ENCODE measurements at places on chromosomes 1 and 21.

GRCh38 chr1:28792644-28793121 is 19.3 kb upstream of the OPRD1 start:
- DNase-seq = no peak

- DNase-seq = no peak
These were observed 345.8 kb downstream of the KIF26B start for GRCh38 chr1:245500546-245500945.

DNA sequence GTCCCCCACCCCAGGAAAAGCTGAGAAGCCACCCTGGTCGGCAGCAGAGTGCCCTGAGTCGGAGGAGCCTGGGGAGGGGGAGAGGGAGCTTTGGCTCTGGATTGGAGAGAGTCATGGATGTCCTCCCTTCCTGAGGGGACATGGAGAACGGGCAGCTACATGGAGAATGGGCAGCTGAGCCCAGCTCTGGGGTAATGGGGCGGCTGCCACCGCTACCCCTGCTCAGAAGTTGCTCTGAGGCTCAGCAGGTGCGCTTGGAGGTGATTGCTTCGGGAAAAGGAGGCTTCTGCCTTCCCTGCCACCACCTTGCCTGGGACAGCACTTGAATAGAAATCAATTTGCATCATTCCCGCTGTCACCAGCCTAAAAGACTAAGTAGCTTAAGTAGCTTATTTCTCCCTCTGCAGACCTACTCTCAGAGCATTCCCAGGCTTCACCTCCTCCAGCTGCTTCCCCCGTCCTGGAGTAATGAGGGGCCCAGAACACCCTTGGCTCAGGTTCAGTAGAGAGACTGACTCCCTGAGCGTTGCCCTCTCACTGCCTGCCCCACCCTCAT is 8.3 kb downstream of the DISP3 start:
- no peak for DNase-seq

DNA sequence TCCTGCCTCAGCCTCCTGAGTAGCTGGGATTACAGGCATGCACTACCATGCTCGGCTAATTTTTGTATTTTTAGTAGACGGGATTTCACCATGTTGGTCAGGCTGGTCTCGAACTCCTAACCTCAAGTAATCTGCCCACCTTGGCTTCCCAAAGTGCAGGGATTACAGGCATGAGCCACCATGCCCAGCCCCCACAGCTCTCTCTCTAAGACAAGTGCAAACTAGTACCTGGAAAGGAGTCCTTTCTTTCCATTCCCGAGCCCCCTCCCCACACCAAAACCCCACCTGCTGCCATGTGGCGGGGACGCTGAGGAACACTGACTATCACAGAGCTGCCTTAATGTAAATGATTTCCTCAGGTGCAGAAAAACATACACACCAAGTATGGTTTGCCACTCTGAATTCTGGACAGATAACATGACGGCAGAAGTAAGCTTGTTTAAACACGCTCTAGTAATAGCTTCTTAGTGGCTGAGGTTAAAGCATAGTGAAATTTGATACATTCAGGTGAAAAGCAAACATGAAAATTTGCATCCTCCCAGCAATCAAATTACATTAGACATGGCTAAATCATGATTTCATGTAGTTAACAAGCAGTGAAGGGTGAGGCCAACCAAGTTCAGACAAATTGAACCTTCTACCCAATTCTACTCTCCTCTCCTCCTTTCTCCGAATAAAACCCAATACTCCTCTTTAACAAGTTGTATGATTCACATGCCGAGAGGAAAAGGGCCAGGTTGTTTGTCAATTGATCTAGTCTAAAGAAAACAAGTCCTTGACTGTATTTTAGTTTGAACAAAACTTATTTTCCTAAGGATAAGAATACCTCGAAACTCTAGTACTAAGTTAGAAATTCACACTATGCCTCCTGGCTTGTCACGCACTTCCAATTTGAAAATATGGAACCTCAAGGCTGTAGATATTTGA is 19.8 kb downstream of the ERRFI1 start:
- no peak for DNase-seq

DNA sequence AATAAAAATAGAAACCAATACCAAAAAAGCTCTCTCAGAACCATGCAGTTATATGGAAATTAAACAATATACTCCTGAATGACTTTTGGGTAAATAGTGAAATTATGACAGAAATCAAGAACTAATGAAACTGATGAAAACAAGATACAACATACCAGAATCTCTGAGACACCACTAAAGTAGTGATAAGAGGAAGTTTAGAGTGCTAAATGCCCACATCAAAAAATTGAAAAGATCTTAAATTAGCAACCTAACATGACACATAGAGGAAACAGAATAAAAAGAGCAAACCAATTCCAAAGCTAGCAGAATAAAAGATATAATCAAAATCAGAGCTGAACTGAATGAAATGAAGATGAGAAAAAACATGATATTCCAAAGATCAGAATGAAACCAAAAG is 430.9 kb downstream of the LTN1 start:
- DNase-seq = no peak

DNA sequence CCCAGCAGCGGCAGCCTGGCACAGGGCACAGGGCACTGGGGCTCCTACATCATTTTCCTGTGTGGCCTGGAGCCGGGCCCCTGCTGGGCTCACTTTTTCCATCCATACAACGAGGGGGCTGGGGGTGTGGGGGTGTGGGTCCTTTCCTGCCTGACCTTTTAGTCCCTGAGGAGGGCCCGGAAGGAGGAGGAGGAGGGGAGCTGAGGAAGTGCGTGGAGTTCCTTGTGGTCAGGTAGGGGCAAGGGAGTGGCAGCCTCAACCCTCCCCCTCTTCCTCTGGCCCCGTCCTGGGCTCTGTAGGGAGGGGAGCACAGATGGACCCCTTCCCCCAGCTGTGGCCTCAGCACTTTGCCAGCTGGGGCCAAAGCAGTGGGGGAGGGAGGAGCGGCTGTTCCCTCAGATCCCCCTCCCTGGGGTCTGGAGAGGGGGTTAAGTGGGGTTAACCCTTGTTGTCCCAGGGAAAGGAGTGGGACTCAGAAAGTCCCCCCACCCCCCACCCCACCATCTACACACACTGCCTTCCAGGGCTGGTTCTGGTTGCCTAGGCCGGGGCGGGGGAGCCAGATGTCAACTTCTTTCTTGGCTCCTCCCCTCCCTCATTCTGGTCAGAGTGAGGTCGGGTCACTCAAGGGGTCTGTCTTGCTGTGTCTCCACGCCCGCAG is 5.7 kb downstream of the NTRK1 start:
- DNase-seq = no peak

DNA sequence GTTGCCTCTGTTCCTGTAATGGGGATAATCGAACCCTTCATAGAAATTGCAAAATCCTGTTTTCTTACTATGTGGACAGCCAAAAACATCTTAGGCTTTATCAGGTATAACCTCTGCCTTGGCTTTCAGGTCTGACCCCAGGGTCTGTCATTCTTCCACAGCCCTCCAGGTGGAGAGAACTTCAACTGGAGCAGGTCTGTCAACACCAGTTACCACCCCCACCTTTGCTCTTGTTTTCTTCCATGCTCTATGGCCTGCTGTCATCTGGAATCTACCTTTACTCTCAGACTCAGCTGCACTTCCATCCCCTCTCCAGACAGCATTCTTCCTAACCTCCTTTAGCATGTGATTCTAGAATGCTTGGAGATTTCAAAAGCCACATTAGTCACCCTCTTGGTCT is 10.4 kb upstream of the GJA9 start:
- no peak for DNase-seq

DNA sequence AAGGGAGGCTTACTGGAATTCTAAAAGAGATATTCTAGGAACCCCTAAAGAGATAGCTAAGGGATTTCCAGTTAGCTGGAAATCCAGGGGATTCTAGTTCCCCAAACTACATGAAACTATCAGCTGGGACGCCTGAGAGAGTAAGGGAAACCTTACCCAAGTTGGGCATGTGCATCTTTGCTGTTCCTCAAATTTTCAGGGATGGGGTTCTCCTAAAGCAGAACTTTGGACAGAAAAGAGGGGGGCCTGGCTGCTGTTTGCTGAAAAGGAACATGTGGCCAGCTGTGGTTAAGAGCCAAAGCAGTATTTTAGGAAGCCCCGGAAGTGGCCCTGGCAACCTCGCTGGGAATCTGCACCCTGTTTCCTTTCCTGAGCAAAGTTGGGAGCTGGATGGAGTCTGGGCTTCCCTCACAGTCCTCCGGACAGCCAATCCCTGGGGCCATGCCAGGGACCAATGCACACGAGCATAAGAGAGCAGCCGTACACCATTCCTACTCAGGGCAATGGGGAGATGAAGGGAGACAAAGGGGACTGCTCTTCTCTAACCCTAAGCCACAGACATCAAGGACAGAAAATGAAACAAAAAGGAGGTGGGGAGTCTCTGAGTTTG is 154.3 kb downstream of the PLXNA2 start:
- no peak for DNase-seq
